ENCODE measurements at places on chromosomes 7 and 10.

GRCh38 chr10:70549351-70549961 is 53.1 kb downstream of the PRF1 start:
- DNase-seq: no peak

DNA sequence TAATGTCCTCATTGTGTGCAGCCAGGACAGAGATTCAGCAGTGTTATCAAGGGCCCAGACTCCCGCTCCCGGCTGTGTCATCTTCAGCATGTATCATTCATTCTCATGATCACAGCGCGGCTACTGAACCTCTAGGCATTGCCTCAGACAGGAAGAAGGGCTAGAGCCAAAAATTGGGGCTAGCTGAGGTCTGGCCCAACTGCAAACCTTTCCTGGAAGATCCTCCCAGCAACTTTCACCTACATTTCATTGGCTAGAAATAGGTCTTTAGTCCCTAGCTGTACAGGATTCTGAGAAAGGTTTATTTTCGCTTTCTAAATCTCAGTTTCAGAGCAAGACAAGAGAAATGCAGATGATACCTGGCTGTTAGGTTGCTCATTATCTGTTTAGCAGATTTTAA is 81.9 kb downstream of the CREM start:
- DNase-seq: no peak

DNA sequence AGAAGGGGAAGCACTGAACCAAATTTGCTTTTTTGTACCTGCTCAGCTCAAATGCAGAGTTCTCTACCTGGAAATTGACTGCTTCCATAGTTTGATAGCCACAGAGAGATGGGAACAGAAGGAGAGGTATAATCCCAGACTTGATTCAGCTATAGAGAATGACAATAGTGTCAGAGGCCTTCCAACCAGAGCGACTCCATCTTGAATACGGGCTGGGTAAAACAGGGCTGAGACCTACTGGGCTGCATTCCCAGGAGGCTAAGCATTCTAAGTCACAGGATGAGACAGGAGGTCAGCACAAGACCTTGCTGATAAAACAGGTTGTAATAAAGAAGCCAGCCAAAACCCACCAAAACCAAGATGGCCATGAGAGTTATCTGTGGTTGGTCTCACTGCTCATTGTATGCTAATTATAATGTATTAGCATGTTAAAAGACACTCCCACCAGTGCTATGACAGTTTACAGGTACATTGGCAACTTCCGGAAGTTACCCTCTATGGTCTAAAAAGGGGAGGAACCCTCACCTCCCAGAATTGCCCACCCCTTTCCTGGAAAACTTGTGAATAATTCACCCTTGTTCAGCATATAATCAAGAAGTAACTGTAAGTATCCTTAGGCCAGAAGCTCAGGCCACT is 42.7 kb upstream of the ATRNL1 start:
- DNase-seq: no peak

GRCh38 chr7:134444198-134444960 is 14.5 kb downstream of the AKR1B1 start:
- no peak for DNase-seq

GRCh38 chr10:31419394-31420063 is 100.5 kb downstream of the ZEB1 start:
- DNase-seq: peak; percentile 14

GRCh38 chr10:125911145-125911544 is 14.8 kb downstream of the FANK1 start:
- DNase-seq: no peak

DNA sequence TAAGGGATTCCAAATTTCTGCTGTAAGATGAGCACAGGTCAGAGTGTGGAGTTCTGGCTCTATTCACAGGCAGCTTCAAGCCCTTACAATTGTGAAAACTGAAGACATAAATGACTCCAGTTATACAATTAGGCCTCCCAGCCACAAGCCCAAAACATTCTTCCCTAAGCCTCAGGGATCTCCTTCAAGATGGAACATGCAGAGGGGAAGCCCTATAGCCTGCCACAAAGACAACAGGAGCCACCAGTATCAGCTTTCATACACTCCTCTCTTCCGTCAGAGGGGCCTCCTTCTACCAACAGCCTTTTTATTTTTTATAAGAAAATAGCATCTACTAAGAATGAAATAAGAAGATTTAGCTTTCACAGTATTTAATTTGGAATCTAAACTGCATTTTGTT is 46.5 kb downstream of the DLD start:
- DNase-seq: no peak

- peak; percentile 97 for DNase-seq
Observed at GRCh38 chr10:77290528-77291155, 347.0 kb downstream of the KCNMA1 start.

GRCh38 chr10:127550861-127551260 is 1.8 kb downstream of the NPS start:
- no peak for DNase-seq

DNA sequence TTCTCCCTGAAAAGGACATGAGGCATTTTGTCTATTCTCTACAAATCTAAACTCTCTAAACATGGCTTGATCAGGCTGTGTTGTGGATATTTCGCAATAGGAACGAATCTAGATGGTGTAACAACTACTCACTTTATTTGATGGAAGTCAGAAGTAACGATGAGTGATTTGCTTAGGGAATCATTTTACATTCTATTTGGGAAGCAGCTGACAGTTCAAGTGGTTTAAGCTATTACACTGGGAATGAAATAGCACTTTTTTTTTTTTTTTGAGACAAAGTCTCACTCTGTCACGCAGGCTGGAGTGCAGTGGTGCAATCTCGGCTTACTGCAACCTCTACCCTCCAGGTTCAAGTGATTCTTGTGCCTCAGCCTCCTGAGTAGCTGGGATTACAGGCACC is 44.1 kb downstream of the NPY start:
- DNase-seq: no peak

DNA sequence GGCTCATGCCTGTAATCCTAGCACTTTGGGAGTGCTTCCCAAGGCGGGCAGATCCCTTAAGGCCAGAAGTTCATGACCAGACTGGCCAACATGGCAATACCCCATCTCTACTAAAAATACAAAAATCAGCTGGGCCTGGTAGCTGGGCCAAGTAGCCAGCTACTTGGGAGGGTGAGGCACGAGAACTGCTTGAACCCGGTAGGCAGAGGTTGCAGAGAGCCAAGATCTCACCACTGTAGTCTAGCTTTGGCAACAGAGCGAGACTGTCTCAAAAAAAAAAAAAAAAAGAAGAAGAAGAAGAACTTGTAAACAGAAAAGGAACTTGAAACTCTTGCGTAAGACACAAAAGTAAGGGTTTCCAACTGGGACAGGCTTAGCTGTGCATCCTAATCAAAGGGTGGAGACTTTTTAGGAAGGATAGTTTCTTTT is 5.6 kb upstream of the IFIT2 start:
- no peak for DNase-seq

DNA sequence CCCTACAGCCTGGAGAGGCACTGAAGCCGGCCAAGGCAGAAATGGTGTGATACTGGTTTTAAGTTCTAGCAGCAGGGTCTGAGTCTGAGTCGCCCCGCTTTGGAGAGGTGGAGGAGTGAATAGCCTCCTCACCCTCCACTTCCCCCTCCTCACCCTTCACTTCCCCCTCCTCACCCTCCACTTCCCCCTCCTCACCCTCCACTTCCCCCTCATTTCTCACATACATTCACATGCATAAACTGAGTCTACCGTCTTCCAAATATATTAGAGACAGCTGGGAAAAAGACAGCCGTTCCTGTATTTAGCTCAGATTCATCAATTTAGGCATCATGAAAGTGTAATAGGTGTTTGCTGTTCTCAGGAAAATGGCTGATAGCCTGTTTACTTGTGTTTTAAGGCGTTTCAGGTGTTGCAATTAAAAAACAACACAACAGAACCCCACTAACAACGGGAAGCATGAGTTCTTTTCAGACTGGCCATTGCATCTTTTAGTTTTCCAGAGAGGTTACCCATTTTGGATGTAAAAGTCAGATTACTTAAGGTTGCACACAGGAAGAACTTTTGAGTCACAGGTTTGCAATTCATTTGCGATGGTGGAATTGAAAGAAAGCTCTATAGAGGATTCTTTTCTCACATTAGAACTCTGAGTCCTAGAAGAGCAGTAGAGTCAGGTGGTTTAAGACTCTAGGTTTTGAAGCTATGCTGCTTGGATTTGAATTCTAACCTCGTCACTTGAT is 861 bp downstream of the NRBF2 start:
- DNase-seq: no peak

- DNase-seq: no peak
Observed at GRCh38 chr7:15557686-15558085, 4.1 kb downstream of the AGMO start.

- DNase-seq: no peak
Observed at GRCh38 chr7:67429735-67430134, 433.1 kb downstream of the TYW1 start.

GRCh38 chr10:8810677-8811076 is 756.2 kb downstream of the GATA3 start:
- DNase-seq: no peak

DNA sequence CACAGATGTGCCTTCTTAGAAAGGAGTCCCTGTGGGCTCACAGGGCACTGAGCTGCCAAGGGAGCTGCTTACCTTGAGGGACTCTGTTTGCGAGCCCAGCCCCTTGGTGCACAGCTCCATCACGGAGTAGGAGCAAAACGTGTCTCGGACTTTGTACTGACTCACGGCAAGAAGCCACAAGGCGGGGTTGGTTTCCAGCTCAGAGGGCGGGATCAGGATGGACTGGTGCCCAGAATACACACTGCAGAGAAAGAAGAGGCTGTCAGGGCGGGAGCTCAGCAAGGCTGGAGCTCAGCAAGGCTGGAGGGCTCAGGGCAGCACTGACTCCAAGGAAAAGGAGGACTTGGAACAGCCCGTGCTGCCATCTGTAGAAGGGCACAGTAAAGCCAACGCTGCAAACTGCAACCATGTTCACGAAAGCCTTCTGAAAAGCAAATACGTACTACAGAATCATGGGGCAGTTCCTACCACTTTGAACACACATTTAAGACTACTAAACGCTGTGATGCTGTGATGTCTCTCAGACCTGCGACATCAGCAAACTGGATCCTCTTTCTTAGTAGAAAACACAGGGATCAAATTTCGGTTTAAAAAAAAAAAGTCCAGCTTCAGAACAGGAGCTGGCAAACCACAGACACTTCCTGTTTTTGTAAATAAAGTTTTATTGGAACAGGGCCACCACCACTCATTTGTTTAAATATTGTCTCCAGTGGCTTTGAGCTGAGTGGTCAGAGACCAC is 194.3 kb downstream of the ZMYND11 start:
- DNase-seq: peak; percentile 79

DNA sequence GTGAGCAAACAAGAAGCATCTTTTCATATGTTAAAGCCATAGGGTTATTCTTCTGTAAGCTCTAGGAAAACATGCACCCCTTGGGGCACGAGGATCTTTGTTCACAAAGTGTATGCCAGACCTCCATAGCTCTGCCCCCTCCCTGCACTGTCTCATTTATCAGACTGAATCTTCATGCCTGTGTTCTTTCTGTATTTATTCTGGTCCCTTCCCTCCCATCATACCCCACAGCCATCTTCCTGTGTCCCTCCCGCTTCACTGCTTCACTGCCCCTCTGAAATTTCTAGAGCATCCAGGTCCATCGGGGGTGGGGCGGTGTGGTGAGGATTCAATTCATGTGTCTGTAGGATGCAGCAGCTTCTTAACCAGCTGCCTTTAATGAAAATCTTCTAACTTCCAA is 7.5 kb downstream of the EPHB6 start:
- DNase-seq: no peak

DNA sequence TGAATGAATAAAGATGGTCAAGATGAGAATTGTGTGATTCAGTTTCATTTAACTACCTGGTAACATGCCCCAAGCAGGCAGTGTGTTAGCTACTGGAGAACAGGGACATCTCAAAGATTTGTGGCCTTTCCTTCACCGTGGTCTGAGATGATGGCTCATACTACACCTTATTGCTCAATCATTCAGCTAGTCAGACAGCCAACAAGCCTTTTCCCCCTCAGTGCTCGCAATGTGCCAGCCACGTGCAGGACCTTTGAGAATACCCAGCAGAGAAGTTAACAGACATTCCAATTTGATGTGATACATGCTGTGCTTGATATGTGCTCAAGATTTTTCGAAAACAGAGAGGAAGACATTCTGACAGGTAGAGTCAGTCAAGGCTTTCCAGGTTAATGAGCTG is 562.8 kb downstream of the SUGCT start:
- DNase-seq: no peak

GRCh38 chr10:49649936-49650723 is 29.3 kb upstream of the C10orf53 start:
- no peak for DNase-seq

DNA sequence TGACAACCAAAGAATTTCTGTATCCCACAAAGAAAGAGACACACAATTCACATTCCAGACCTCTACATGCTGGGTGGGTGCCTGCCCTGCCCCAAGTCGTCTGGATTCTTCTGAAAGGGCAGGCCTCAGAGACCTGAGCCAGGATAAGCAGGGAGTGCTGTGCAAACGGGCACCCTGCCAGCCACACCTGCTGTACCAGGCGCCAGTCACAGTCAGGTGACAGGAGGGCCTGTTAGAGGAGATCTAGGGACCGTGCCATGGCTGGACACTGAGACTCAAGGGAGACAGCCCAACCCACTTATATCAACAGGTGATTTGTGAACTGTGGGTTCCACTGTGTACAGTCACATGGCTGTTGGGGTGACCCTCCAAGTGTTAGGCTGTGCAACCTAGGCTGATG is 103.1 kb upstream of the AFAP1L2 start:
- no peak for DNase-seq

- DNase-seq: no peak
Observed at GRCh38 chr10:22978918-22979317, 51.1 kb downstream of the ARMC3 start.

DNA sequence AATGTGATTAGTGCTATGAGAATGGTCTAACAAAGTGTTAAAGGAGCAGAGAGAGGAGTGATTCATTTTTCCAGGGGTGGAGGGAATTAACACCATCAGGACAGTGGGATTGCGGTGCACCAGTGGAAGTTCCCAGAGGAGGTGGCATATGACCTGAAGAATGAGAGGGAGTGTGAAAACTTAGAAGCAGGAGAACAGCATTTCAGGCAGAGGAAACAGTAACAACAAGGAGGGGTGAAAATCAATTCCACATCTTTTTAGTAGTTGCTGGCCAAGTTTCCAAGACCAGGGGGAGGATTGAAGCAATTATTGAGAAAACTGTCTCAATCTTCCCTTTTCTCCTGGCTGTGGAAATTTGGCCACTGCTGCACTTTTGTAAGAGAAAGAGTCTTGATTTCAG is 23.7 kb upstream of the CCDC172 start:
- no peak for DNase-seq

DNA sequence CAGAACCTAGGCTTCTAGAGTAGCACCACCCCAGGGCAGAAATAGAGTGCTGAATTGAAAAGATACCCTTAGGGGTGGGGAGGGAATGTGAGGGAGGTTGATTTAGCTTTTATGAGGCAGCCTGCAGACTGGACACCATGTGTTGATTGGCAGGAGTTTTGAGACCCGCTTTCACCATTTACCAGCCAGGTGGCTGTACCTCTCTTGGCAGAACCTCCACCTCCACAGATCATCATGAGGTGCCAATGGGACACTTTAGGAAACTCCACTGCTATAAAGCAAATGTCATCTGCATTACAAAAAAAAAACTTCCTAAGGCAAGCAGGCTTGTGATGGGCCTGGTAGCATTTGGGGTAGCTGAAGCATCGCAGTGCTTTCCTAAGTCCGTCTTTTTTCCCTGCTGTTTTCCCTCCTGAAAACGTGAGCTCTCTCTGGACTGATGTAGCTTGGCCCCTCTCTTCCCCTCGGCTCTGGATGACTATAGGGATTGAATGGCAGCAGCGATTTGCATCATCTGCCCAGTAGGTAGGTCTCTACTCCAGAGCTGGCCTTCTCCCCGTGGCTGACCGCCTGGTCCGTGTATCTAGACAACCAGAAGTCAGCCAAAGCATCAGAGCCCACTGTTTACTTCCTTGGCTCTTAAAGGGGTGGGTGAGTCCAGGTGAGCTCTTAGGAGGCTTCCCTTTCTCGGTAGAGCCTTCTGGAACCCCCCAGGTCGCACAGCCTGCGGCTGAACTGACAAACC is 1.3 kb downstream of the PCBD1 start:
- no peak for DNase-seq
